ENCODE measurements at places on chromosomes 12 and 14. TPM values are rescaled to one million over a fixed set of nuclear protein-coding genes. Genes with fewer than 3 reads are reported as not detected.

Gene PIWIL1
- total RNA-seq = not detected

Gene FAM90A1
- total RNA-seq = not detected

Gene SLC7A8
- total RNA-seq = 3.1 TPM

Gene PPP2R5C
- total RNA-seq = 91.4 TPM

Gene RTN1
- 0.09 TPM for total RNA-seq

Gene ADSS1
- 0.86 TPM for total RNA-seq

Gene CLEC9A
- not detected for total RNA-seq

Gene BRI3BP
- total RNA-seq = 2.2 TPM

Gene KLRG1
- total RNA-seq = 0.22 TPM

Gene ADIPOR2
- 31.8 TPM for total RNA-seq

Gene SMCO2
- 0.34 TPM for total RNA-seq

Gene RBM19
- 13.1 TPM for total RNA-seq

Gene INHBC
- total RNA-seq = not detected

Gene PTGER2
- 0.11 TPM for total RNA-seq

Gene NTS
- 0.34 TPM for total RNA-seq

Measured in dermis lymphatic vessel endothelial cell (primary cell).